Iris pigment epithelial cell (primary cell): ENCODE measurements at places on chromosomes 12 and 14.

DNA sequence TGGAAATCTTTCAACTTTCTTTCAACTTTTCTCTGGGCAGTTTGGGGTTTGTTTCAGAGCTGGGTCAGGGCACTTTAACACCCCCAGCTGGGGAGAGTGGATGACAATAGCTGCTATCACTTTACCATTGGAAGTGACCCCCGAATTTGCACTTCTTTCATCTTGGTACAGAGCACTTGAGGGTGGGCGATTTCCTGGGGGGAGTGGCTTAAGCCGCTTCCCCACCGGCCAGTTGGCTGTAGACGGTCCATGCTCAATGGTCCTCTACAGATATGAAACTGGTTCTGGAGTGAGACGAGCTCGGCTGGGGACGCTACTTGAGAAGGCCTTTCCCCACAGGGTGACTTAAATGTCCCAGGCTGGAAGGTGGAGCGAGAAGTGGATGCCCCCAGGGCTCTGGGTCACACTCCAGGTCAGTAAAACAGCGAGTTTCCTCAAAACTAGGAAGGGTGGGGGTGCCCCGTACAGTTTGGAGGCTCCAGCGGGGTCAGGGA is at the start of gene VRTN:
Gene VRTN, plus strand, starts transcription at position 231 of the 494 bp plus-strand sequence. CDS start 8,313 bp downstream, outside the sequence.
- DNase-seq: no peak

- DNase-seq: peak; percentile 18
Measured at GRCh38 chr14:75053396-75054291, 2.4 kb upstream of the MLH3 start.

DNA sequence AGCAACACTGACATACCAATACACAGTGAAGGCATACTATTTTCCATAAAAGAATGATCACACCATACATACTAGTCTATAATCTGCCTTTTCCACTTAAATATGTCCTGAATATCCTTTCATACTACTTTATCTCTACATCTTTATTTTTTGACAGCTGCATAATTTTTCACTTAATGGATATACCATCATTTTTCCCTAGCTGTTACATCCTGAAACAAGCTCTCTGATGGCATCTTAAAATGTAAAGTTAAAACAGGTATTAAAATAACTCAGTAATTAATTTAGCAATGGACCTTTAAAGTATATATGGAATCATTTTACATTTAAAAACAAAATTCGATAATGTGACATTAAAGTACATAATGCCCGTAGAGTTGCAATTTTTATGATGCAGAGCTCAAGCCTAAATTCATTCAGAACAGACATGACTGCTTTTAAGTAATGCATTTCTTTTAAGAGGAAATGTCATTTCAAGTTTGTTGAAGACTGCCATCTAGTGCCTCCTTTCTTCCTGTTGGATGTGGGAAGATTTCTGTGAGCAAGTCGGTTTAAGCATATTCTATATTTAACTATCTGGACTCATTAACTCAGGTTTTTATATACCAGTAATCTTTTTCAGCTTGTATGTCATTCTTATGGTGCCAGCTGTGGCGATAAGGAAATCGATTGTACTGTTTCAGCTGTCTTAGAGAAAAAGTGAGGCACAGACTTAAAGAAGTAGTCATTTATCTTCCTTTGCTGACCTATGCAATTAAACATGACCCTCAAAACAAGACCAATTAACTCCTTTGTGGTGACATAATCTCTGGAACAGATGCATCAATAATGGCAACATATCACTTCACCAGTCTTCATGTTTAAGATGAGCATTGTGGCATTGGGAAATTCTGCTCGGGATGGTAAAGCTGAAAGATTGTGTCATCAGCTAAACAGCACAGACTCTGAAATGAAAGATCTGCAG is 20.3 kb downstream of the PRICKLE1 start:
- peak; percentile 71 for DNase-seq

GRCh38 chr14:52464175-52464574 is 88.1 kb downstream of the TXNDC16 start:
- no peak for DNase-seq

GRCh38 chr12:104985206-104985605 is 910 bp upstream of the NOPCHAP1 start:
- DNase-seq: no peak

DNA sequence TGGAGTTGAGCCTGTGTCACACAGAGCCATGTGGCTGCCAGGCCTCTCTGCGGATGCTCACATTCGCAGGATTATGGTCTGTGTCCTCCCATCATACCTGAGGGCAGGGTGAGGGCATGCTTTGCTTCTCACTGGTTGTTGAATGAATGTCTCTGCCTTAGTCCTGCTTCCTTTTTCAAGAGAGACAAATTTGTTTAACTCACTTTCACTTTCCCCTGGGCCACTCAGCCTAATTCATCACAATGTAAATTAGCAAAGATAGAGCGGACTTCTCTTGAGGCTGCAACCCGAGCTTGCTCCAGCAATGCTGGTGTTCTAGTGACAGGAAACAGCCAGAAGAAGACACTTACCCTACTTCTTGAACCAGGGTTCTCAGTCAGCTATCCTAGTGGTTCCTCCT is 35.5 kb upstream of the PAX9 start:
- no peak for DNase-seq

GRCh38 chr12:88361493-88361892 is 218.8 kb downstream of the KITLG start:
- peak; percentile 47 for DNase-seq

DNA sequence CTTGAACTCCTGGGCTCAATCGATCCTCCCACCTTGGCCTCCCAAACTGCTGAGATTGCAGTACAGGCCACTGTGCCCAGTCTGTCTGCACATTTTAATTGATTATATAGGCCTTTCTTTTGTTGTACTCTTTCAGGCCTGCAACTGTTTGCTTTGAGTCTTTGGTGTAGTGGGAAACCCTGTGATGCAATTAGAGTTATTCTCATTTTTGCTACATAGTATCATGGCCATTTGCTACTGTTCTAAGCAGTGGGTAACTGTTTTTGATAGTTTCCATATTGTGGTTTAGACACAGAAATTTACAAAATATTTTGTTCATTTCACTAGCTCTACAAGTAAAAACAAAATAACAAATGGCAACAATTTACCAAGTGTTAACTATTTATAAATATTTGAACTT is 6.3 kb upstream of the TUBA1B start:
- no peak for DNase-seq

GRCh38 chr14:105861985-105862465 is 335.6 kb downstream of the TMEM121 start:
- no peak for DNase-seq

GRCh38 chr12:116370886-116371580 is 93.5 kb upstream of the MED13L start:
- DNase-seq: no peak

DNA sequence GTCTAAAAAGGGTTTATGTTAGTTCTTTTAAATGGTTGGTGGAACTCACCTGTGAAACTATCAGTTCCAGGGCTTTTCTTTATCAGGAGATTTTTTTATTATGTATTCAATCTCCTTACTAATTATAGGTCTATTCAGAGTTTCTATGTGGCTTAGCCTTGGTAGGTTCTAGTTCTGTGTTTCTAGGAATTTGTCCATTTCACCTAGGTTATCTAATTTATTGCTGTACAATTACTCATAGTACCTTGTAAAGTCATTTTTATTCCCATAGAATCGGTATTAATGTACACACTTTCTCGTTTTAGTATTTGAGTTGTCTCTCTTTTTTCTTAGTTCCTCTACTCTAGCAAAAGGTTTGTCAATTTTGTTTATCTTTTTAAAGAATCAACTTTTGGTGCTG is 59.0 kb downstream of the BORCS5 start:
- no peak for DNase-seq

- no peak for DNase-seq
Measured at GRCh38 chr12:48334808-48335207, 15.9 kb downstream of the ZNF641 start.

DNA sequence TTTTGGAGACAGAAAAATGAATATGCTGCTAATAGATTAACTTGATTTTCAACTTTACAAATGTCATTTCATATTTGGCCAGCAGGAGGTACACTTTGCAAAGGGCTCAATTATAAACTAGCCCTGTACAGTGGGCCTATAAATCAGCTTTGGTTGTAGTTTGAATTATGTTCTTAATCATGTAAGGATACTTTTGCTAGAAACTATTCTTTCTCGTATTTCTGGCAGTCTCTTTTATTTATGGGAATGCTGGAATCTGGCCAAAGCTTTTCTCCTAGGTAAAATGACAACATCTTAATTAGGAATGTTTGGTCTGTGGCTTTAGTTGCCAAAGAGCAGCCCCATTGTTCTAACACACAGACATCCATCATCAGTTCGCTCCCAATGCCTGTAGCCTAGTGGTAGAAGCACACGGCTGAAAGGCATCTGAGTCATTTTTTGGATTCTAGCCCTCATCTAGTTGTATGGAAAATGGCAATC is 1322.3 kb upstream of the SEL1L start:
- peak; percentile 32 for DNase-seq

DNA sequence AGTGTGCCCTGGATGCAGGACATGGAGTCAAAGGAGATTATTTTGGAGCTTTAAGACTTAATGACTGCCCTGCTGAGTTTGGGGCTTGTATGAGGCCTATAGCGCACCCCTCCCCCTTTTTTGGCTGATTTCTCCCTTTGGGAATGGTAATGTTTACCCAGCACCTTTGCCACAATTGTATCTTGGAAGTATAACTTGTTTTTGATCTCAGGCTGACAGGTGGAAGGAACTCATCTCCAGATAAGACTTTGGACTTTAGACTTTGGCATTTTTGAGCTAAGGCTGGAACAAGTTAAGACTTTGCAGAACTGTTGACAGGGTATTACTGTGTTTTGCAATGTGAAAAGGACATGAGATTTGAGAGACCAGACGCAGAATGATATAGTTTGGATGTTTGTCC is 110.5 kb downstream of the DERA start:
- no peak for DNase-seq

DNA sequence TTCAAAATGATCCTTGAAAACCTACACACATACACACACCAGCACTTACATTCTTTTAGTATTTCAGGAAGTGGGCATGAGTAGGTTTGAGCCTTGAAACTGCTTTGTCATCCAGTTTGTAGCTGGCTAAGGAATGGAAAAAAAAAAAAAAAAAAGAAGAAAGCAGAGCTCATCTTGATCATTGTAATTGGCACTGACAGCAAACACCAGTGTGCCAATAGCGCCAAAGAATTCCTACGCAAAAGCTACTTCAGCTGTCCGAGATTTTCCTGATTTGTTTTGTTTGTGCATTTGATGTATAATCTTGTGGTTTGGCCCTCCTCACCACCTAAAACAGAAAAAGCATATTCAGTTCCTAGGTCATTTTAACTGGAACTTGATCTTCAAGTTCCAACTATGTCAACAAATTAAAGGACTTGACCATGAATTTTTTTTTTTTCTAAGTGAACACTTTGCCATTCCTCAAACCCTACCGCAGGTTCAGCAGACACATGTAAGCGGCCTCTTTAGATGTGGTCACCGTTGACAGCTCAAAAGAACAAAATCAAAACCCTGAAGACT is 57.3 kb downstream of the FLRT2 start:
- peak; percentile 80 for DNase-seq

DNA sequence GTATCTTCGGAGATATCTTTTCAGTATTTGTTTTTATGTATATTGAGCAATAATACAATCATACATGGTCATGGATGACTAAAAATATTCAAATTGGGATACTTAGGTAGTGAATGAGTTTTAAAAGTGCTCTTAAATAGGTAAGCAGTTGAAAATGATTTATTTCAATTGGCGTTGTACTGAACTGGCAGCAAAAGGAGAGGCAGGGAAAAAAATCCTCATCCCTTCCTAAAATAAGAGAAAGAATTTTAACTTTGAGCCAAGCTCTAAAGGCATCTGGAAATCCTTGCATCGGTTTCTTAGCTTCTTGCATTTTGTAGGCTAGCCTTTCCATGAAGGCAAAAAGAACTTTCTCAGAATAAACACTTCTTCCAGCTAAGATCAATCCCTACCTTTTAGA is 125.2 kb downstream of the MGST1 start:
- DNase-seq: no peak

DNA sequence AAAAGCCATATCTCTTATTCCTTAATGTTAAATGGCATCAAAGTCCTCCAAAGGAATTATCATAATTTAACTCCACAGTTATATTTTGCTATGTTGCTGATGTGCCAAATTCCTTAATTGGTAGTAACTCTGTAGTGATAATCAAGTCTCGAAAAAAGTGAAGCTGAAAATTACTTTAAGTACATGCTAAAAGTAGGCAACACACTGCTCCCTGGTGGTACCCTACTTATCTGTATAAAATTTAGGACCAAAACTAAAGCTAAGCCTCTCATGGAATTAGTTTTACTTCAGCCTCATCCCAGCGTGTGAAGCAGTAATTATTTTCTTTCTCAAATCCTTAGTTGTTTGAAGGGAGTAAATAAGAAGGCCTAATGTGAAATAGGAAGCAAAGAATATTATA is 132.8 kb downstream of the TTLL5 start:
- peak; percentile 25 for DNase-seq

DNA sequence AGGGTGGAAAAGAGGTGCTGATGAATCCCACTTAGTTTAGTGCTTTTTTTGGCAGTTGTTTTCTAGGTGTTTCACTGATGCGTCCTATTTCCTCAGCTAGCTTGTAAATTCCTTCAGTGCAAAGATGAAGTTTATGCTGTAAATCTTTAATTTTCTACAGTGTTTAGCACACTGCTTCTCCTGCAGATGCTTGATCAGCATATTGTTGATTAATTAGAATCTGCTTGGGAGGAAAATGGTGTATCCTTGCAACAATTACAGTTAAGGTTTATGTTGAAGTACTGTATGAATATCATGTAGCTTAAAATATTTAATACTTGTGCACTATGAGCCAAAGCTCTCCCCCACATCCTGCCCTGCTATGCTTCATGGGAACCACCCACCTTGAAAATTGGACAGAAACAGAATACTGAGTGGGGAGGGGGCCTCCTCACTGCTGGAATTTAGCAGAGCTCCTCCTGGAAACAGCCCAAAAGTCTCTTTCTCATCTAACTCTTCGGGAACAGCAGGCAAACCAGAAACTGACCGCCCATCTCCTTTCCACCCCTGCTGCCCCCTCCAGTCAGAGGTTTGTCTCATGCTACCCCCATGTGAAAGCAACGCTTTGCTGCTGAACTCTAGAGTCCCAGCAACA is 20.3 kb upstream of the DHRS4 start:
- no peak for DNase-seq

GRCh38 chr12:128240745-128241144 is 26.2 kb upstream of the TMEM132C start:
- DNase-seq: no peak

DNA sequence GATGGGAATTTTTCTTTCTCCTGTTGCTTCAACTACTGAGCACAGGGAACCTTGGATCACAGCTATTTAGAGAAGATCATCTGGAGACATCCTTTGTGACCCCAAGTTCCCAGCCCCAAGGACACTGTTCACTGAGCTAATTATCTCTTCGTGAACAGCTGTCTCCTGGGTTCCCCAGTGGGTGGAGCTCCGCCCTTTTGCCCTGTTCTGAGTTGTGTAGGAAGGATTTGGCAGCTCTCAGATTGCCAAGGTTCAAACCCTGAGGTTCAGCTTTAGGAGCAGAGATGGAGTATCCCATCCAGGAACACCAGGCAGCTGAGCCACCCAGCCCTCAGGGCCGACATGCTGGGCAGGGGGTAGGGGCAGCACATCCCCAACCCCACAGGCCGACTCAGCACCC is 32.0 kb downstream of the NGB start:
- no peak for DNase-seq

- DNase-seq: peak; percentile 28
Measured at GRCh38 chr14:32896979-32897697, 41.5 kb upstream of the NPAS3 start.
